GM23338 (cell line): ENCODE measurements at places on chromosomes 16 and 17. TPM values are rescaled to one million over a fixed set of nuclear protein-coding genes. Genes with fewer than 3 reads are reported as not detected.

DNA sequence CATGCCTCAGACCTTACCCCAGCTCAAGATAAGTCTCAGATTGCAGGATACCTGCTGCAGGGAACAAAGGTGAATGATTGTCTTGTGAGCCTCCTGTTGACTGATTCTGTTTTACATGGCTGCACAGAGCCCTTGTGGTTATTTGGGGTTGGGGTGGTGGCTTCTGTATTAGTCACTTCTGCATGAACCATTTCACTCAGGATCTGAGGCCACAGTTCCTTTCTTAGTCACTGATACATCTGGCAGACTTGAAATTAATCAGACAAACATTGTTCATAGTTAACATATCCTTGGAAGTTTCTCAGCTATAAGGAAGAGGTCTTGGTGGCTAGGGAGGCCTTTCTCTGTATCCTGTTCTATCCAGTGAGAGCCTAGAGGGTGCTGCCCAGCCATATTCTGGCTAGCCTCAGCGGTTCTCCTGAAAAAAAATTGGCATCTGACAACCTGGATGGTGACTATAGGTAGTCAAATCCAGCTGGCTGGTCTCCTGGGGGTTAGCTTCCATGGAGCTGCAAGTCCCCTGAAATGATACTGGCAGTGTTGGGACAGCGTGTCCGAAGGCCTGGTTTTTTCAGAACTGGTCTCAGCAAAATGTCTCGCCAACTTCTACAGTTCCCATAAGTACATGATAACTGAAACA lies 8.4 kb upstream of the PLK1 start:
- no peak for DNase-seq

DNA sequence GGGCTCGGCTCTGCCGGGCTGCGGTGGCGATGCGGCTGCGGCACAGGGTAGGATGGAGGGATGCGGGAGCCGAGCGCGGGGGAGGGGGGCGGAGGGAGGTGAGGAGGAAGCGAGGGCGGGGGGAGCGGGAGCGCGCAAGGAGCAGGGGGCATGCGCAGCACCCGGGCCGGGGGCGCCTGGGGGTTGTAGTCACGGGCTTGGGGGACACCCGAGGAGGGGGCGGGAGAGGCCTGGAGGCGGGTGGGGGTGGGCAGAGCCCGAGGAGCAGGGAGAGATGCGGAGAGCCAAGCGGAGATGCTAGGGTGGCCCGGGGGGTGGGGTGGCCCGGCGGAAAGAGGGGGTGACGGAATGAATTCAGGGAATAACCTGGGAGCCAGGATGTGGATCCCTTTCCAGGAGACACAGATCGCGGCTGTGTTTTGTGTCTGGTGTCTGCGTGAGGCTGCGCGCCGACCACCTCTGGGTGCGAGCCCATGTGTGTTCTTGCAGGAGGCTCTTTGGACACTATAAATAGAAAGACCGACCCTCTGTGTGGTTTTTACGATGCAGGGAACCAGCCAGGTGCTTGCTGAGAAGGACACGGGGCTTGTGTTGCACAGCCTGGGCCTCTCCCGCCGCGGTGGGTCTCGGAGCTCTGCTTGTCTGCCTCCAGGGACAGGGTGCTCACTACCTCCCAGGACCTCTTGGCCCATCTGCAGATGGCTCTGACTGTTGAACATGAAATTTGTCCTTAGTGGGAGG lies at the start of gene STX1B:
STX1B (minus strand) TSS at position 54 of the 741 bp plus-strand sequence. CDS start 242 bp downstream, outside the sequence.
- DNase-seq, result peak; percentile 96

- no peak for DNase-seq
Measured at GRCh38 chr16:12685806-12686205, 117.9 kb downstream of the CPPED1 start.

Gene ENKD1
- 10.2 and 11.6 TPM in 2 replicates for total RNA-seq

Gene DPH1
- 22.3 and 28.2 TPM in 2 replicates for total RNA-seq
